ENCODE measurements at places on chromosomes 1 and 21. TPM values are rescaled to one million over a fixed set of nuclear protein-coding genes. Genes with fewer than 3 reads are reported as not detected.

LMO4 gene
- 115 TPM for polyA plus RNA-seq

RBP7 gene
- 0.22 TPM for polyA plus RNA-seq

FCRL5 gene
- polyA plus RNA-seq, result not detected

KRTAP12-2 gene
- not detected for polyA plus RNA-seq

CLCNKB gene
- 0.21 TPM for polyA plus RNA-seq

ARTN gene
- polyA plus RNA-seq, result not detected

C1orf116 gene
- polyA plus RNA-seq, result not detected

TRIM67 gene
- polyA plus RNA-seq, result not detected

LRRIQ3 gene
- polyA plus RNA-seq, result 1.1 TPM

OR2T33 gene
- not detected for polyA plus RNA-seq

PLXNA2 gene
- 0.10 TPM for polyA plus RNA-seq

RGS1 gene
- not detected for polyA plus RNA-seq

KLHDC7A gene
- not detected for polyA plus RNA-seq

RIPPLY3 gene
- polyA plus RNA-seq, result not detected

NPR1 gene
- 0.02 TPM for polyA plus RNA-seq

LMOD1 gene
- polyA plus RNA-seq, result 52.6 TPM
